Activated CD8-positive, alpha-beta memory T cell treated with anti-CD3 and anti-CD28 coated beads for 4 hours (primary cell): ENCODE measurements at places on chromosomes 1 and 21.

DNA sequence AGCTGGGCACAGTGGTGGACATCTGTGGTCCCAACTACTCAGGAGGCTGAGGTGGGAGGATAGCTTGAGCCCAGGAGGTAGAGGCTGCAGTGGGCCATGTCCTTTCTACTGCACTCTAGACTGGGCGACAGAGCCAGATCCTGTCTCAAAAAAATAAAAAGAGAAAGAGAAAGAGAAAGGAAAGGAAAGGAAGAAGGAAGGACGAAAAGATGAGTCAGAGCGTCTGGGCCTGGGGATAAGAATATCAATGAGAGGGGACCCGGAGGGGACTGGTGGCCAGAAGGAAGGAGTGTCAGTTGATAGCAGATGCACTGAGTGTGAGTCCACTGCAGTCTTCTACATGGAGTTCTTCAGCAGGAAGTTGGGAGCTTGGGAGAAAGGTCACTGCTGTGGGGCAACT, 75.6 kb downstream of the SYT6 start:
- no peak for DNase-seq

DNA sequence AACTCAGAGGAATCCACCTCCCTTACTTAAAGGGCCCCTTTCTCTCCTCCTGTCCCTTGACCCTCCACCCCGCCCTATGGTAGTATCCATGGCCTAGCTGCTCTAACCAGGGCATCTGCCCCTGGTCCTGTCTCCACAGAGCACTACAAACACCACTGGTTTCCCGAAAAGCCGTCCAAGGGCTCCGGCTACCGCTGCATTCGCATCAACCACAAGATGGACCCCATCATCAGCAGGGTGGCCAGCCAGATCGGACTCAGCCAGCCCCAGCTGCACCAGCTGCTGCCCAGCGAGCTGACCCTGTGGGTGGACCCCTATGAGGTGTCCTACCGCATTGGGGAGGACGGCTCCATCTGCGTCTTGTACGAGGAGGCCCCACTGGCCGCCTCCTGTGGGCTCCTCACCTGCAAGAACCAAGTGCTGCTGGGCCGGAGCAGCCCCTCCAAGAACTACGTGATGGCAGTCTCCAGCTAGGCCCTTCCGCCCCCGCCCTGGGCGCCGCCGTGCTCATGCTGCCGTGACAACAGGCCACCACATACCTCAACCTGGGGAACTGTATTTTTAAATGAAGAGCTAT, 1.7 kb downstream of the BTG2 start:
- no peak for DNase-seq

GRCh38 chr1:107594536-107594935, 370.4 kb downstream of the VAV3 start:
- no peak for DNase-seq

GRCh38 chr1:197103300-197103699, 36.2 kb upstream of the F13B start:
- DNase-seq = no peak

- DNase-seq = no peak
These were observed 16.0 kb upstream of the MTARC2 start for GRCh38 chr1:220732137-220732536.

DNA sequence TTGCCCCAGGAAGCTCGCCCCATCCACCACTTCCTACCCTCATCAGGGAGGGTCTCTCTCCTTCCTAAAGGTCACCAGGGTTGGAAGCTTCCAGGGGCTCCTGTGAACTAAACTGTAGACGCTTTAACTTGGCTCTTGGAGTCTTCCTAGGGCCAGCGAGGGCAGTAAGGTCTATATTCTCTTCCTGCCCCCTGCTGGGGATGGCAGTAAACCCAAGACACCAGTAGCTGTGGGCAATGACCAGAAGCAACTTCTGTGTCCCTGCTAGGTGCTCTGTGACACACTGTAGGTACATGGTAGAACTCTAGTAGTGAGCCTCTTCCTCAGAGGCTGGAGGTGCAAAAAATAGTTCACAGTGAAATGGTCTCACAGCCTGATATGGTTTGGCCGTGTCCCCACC, 30.0 kb downstream of the KCND3 start:
- no peak for DNase-seq

DNA sequence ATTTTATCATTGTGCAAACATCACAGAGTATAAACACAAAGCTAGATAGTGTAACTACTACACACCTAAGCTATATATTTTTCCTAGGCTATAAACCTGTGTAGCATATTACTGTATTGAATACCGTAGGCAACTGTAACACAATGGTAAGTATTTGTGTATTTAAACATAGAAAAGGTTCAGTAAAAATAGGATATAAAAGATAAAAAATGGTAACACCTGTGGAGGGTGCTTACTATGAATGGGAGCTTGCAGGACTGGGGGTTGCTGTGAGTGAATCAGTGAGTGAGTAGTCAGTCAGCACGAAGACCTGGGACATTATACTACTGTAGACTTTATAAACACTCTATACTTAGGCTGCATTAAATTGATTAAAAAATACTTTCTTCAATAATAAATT, 4.1 kb downstream of the DTL start:
- no peak for DNase-seq

DNA sequence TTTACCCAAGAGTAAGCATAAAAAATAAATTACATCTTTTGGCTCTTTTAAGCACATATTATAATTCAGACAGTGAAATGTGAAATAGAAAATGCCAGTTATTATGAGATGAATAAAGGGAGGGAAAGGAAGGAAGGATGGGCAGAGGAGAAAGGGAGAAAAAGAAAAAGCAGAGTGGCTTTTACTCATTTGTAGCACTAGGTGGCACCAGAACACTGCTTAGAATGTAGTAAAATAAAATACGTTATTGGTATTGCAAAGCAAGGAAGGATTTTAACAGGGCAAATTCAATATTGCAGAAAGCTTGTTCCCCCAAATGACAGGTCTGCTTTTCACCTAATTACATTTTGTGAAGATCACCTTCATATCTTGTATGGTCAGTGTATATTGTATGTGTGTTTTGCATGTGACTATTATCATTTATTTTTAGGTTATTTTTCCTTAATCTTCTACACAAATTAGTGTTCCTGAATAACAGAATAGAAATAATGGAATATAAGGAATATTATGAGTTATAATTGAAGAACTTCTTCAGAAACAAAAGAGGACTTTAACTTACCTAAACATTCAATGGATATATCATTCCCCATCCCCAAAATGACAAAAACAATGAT, 9.1 kb upstream of the PCNX2 start:
- no peak for DNase-seq

DNA sequence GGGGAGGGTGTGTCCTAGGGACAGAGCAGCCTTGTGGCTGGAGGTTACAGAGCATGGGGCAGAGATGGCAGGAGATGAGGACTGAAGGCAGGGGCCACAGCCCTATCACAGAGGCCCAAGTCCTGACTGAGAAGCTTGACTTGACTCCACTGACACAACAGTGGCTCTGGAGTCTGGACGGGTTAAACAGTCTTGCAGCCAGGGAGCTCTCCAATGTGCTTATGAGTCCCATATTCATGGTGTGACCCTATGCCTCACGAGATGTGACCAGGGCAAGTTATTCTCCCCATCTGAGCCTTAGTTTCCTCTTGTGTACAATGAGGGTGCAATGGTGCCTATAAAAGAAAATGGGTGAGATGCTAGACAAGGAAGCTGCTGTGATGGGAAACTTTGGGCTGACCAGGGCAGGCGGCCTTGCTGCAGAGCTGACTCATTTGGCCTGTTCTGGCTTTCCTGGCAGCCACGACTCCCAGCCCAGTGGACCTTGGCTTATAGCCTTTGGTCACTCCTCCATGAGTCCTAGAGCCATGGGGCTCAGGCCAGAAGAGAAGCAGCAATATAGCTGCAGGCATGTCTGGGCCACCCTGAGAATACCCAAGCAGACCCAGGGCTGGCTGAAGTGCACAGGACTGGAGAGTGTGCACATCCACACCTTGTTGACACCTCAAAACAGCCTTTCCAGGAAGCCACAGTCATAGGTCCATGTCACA, 2.8 kb upstream of the TTC22 start:
- no peak for DNase-seq

- no peak for DNase-seq
These were observed 141.4 kb downstream of the LHX8 start for GRCh38 chr1:75275631-75276030.

DNA sequence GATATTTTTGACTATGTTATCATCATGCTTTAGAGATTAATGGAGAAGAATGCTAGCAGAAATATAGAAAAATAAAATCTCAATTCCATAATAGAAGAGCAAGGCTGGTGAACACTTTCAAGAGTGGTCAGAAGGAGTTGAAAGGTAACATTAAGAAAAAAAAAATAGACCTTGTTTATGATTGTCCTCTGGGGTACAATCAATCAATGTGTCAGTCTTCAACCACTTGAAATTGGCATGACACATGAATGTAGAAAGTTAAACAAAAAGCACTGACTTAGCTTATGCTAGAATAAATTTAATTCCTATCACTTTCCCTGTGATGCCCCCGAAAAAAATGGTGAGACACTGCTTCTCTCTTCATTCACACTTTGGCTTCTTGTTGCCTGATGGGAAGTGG, 750.3 kb upstream of the ADGRL2 start:
- DNase-seq = no peak

- DNase-seq = no peak
These were observed 2.7 kb upstream of the CLDN19 start for GRCh38 chr1:42742617-42743316.

DNA sequence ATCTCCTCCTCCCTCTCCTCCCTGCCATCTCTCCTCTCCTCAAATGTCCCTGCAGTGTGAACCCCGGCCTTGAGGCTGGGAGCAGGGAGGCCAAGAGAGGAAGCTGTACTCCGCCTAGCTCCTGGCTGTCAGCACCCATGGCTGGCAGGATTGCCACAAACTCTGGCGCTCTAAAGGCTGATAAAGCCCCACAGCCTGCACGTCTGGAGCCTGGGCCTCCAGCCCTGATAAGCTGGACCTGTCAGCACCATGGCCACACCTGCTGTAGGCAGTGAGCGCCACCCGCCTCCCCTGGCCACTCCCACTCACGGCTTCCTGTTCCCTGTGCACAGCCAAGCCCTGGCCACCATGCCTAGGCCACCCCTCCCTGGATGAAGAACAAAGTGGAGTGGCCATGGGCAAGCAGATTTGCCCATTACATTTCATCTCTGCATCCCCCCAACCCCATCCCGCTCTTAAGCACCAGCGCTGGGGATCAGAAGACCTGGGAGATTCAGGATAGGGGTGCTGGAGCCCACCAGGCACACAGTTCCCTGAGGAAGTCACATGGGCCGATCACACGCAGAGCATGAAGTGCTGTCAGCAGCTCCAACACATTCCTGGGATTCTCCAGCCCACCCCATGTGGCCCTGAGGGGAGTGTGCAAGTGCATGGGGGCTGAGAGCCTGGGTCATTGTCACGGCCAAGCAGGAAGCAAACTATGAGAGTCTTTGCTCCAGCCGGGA, 24.2 kb upstream of the NPPB start:
- no peak for DNase-seq

GRCh38 chr1:246658567-246658966, 65.6 kb upstream of the SCCPDH start:
- no peak for DNase-seq

DNA sequence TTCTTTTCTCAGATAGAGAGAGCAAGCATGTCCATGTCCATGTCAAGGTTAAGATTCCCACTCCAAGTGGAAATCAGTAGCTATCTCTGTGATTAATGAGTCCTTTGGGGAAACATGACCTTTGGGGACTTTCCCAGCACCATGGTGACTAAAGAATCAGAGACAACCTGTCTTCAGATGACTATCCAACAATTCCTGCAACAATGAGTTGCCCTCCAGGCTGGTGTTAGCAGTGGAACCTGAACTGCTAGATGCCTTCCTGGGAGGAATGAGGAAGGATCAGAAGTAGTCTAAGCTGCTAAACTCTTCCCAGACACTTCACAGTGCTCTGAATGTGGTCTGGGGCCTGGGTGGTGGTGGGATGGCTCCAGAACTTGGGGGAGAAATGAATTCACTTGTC, 6.5 kb downstream of the S100A9 start:
- DNase-seq = no peak

DNA sequence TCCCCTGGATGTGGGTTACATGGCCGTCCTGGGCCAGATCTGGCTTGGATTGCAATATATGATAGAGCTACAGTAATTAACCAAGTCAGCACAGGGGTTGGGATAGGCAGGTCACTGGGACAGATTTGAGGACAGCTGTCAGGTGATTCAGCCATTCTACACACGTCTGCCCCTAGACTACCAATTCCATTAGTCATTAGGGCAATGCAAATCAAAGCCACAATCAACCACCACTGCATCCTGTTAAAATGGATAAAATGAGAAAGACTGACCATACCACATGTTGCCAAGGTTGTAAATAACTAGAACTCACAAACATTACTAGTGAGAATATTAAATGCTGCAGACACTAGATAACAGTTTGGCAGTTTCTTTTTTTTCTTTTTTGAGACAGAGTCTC, 16.0 kb downstream of the C21orf58 start:
- no peak for DNase-seq

GRCh38 chr1:229024528-229025130, 246.3 kb upstream of the RAB4A start:
- no peak for DNase-seq

GRCh38 chr21:25513810-25514209, 93.5 kb downstream of the MRPL39 start:
- DNase-seq = no peak

- no peak for DNase-seq
These were observed 144.2 kb downstream of the KCNK2 start for GRCh38 chr1:215226757-215227156.

GRCh38 chr1:11498956-11499594, 20.1 kb downstream of the DISP3 start:
- DNase-seq = no peak
